NCI-H510A (cell line): ENCODE measurements at places on chromosomes 16 and 17.

- DNase-seq = no peak
These were observed 162.3 kb downstream of the MSI2 start for GRCh38 chr17:57418463-57419246.

- DNase-seq = no peak
These were observed 8.5 kb downstream of the SLC22A31 start for GRCh38 chr16:89191901-89192185.

DNA sequence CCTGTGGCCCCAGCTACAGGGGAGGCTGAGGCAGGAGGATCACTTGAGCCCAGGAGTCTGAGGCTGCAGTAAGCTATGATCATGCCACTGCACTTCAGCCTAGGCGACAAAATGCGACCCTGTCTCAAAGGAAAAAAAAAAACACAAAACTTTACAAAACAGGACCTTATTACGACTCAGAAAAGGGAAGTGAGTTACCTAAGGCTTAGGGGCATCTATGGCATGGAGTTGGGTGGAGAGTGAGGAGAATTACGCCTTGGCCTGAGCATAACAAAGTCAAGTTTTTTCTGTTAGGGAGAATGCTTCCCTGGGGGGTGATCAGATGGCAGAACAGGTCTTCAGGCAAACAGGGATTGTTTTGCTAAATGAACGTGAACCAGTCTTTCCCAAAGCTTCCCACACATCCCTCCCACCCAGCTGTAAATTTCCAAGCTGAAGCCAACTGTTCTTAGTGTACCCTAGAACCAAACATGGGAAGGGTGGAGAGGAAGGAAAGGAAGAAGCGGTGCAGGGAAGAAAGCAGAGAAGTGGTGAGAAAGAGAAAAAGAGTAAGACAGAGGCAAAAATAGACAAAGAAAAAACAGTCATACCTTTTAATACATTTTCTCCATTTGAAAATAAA lies 24.6 kb upstream of the TNRC6C start:
- no peak for DNase-seq

DNA sequence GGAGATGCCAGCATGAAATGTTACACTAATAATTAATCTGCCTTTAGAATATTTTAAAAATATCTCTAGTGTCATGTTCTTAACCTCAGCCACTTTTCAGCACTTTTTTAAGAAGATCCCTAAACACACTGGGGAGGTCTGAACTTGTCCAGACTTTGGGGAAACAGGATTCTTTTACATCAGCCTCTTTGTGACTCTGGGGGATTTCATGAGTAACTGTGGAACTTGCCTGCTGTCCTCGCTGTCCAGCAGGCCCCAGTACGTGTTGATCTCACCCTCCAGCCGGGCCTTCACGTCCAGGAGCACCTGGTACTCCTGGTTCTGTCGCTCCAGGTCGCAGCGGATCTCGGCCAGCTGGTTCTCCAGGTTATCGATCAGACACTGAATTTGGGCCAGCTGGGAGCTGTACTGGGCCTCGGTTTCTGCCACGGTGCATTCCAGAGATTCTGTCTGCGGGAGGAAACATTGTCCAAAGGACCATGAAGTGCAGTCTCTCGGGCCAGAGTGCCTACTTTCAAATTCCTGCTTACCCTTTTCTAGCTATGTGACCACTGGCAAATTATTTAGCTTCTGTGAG lies 5.5 kb downstream of the KRT40 start:
- no peak for DNase-seq

DNA sequence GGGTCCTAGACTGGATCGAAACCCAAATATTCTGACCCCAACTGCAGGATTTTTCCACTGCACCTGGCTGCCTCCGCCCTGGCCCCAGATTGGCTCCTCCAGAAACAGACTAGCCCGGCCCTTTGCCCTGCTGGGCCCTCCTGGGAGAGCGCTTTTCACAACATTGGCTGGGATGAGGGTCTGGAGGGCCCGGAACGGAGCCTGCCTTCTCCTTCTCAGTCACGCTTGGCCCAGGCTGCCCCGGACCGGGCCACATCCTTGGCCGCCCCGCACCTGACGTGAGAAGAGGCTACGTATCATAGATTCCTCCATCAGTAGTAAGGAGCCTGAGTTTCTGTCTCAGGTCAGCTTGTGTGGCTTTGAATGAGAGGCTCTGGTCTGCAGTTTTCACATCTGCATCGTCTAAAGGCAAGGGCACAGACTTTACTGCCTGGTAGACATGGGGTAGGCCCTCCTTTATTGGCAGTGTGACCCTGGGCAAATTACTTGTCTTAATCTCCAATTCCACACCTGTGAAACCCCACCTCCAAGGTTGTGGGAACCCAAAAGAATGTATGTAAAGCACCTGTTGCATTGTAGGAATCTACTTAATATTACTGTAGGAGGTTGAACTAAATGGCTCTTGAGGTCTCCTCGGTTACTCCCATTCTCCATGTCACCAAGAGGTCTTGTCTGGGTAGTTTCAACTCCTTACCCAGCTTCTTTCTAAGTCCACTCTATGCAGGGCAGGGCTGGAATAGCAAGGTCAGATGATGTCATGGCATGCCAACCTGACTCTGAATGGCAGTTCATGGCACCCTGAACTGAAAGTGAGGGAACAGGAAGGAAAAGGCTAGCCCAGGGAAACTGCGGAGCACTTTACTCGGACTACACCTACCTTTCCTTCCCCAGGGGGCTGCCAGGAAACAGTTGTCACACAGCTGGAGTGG lies 661 bp downstream of the LRRC3C start:
- DNase-seq = no peak

- no peak for DNase-seq
These were observed 106.8 kb upstream of the AXIN2 start for GRCh38 chr17:65668211-65668610.

DNA sequence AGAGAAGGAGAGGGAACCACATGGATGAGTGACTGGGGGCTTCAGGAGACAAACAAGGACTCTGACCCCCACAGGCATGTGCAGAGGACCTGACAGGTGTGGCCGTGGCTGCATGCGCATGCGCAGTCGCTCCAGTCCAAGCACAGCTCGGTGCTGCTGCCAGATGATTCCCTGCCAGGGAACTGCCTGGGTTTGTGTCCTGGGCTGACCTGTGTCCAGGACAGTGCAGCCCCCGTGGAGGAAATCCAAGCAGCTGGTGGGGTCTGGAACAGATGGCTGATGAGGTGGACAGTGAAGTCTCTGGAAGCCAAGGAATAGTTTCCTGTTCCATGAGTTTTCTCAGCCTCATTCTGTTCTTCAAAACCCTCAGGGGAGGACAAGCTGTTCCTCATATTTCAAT lies 27.3 kb downstream of the LASP1 start:
- no peak for DNase-seq

- no peak for DNase-seq
These were observed 8.8 kb upstream of the GJD3 start for GRCh38 chr17:40373324-40373723.

GRCh38 chr17:68595496-68595895 lies 5.7 kb downstream of the FAM20A start:
- no peak for DNase-seq

DNA sequence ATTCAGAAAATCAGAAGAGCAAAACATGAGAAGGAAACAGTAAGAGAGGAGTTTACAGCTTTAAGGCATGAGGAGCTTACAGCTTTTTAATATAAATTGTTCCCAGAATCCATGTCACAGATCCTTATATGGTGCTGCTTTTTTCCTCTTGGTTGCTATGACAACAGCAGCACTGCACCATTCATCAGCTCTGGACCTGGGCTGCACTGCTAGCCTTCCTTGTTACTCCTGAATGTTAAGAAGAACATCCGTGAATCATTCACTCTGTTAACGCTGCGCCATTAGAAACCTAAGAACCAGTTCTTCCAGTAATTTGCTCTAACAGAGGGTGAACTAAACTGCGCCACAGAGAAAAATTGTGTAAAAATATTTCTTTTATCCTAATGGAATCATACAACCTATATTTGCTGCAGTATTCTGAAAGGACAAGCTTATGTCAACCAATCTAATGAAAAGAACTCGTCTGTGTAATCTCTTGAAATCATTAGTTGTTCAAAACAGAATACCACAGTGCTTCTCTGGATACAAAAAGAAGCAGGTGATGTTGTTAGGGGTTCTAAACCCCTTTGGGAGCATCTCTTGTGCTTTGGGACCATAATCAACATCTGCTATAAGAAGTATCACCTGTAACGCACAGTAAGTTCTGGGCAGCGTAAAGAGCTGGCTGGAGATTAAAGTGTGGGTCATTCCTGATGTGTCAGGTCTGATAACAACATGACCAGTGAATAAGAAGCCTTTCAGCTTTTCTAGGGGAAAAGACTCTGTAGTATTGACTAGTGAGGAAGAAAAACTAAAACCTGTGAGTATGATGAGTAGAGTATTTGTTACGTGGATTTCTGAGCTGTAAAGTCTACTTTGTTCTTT lies 151.2 kb downstream of the TANC2 start:
- no peak for DNase-seq

DNA sequence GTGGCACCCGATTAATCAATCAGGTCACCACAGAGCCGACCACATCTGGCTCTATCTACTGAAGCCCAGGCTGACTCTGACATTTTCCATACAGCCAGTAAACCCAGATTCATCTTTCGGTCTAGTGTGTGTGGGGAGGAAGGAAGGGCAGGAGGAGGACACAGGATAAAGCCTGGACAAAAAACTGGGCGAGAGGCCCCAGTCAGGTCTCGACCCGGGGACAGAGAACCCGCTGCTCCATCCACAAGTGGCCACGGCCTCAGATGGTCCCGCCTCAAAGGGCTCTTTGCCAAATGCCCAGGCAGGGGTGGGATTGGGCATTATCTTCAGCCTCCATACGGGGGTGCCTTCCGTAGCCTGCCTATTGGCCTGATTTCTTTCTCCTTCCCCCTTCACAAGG lies 7.8 kb downstream of the ABR start:
- DNase-seq = no peak

- DNase-seq = no peak
These were observed 8.9 kb downstream of the METTL22 start for GRCh38 chr16:8630255-8630953.

DNA sequence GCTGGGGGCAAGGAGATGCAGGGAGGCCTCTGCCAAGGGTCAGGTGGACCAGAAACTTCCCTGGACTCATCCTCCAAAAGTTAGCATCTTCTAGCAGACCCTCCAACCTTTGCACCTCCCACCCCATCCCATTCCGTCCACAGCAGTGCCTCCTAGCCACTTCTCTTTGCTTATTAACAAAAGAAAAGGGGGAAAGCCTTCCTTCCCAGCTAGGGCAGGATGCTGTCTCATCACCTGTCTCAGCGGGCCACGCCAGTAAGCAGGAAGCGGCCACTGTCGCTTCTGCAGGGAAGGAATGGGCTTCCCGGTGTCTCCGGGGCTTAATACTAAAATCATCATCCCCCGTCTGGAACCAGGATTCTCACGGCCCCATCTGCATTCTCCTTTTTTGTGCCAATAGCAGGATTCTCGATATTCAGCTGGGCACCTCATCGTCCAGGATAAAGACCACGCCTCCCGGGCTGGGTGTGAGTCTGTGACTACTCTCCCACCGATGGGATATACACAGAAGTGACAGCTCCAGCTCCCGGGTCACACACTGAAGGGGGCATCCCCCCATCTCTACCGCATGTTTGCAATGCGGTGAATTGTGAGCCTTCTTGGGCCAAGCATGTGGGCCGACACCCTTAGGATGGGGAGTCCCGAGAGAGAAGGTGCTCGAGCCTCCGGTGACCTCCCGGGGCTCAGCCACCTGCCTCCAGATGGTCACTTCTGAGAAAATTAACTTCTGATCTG lies 15.5 kb upstream of the RBFOX3 start:
- DNase-seq = no peak

DNA sequence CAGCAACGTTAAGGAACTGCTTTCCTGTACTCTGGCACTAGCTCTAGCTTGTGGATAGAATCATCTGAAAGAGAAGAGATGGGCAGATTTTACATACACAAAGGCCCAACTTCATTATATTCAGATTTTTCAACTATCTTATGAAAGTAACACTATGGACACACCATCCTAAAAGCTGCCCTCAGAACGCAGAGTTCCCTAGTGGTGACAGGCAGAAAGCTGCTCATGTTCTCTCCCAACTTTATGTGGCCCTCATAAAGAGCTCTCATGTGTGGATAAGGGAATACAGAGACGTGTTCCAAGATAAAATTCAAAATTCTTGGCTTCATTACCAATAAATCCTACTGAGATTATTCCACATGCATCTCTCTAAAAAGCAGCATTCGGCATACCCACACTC lies 1.5 kb downstream of the CFAP20 start:
- no peak for DNase-seq

- no peak for DNase-seq
These were observed 184.9 kb upstream of the CACNG5 start for GRCh38 chr17:66649818-66650543.

- no peak for DNase-seq
These were observed 5.3 kb downstream of the UBALD1 start for GRCh38 chr16:4609200-4610010.
